Activated CD8-positive, alpha-beta memory T cell treated with anti-CD3 and anti-CD28 coated beads, Interleukin-2, amount 10 ng/mL, durations not matched to agents 7 days and 5 days (primary cell): ENCODE measurements at places on chromosomes 6 and 20. TPM values are rescaled to one million over a fixed set of nuclear protein-coding genes. Genes with fewer than 3 reads are reported as not detected.
A peak's percentile ranks its signal among the peaks of the same experiment; 100 is the strongest.

DNA sequence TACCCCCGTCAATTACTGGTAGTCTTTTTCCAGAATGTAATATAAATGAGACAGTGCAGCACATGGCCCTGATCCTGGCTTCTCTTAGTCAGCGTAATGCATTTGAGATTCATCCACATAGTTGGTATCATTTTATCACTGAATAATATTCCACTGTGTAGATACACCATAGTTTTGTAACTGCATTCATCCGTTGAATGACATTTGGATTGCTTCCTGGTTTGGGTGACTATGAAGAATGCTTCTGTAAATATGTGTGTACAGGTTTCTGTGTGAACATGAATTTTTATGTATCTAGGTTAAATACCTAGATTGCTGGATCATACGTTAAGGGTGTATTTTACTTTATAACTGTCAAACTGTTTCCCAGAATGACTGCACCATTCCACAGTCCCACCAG, 62.6 kb upstream of the STMND1 start:
- no peak for DNase-seq

- no peak for DNase-seq
Measured at GRCh38 chr6:20198775-20199174, 13.5 kb downstream of the MBOAT1 start.

FAM209B gene
- total RNA-seq = 1.7 TPM

DNA sequence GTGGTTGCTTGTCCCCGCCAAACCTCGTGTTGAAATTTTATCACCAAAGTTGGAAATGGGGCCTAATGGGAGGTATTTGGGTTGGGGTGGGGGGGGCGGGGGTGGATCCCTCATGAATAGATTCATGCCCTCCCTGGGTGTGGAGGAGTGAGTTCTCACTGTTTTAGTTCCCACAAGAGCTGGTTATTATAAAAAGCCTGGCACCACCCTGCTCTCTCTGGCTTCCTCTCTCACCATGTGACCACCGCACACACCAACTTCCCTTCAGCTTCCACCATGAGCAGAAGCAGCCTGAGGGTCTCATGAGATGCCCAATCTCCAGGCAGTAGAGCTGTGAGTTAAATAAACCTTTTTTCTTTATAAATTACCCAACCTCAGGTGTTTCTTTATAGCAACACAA, 111.3 kb downstream of the PRDM1 start:
- DNase-seq = peak; percentile 54

- no peak for DNase-seq
Measured at GRCh38 chr6:9361749-9362148, 926.4 kb upstream of the SLC35B3 start.
